ENCODE measurements at places on chromosomes 4 and X.

DNA sequence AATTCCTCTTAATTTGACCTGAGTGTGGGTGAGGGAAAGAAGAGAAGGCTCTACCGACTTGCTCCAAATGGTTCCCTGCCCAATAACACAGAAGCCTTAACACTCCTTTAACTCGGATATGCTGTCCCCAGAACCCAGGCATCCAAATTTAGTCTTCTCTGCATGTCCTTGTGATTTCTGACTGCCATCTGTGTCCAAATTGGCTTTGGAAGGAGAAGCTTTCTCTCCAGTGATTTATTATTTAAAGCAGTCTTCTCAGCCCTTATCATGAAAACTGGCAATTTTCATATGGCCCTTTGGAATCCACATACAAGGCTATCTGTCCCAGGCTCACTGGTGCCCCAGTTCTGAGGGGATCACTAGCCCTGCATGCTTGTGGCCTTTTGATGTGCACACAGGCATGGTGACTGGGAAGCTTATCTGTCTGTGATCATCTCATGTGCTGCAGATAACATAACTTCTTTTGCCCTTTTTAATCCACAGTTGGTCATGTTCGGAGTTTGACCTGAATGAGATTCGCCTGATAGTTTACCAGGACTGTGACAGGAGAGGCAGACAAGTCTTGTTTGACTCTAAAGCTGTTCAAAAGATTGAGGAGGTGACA lies 56.7 kb downstream of the FNIP2 start:
- DNase-seq: no peak

GRCh38 chr4:40307627-40308497 lies 27.3 kb upstream of the CHRNA9 start:
- no peak for DNase-seq

DNA sequence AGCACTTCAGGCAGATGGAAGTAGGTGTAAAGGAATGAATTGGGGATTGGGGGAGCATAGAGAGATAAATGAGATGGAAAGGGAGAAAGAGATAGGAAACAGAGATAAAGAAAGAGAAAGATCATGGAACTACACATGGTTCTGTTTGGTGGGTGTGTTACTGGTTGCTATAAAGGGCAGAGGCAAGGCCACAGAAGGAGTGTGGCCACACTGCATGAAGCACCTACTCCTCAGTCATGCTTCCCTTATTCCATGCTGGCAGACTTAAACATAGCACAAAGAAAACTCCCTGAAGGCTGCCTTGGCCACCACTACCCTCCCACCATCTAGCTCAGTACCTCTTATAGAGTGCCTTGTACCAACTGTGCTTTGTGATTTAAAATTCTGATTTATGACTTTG lies 56.9 kb downstream of the OPHN1 start:
- no peak for DNase-seq

GRCh38 chr4:39614487-39615162 lies 24.0 kb downstream of the SMIM14 start:
- DNase-seq: no peak

DNA sequence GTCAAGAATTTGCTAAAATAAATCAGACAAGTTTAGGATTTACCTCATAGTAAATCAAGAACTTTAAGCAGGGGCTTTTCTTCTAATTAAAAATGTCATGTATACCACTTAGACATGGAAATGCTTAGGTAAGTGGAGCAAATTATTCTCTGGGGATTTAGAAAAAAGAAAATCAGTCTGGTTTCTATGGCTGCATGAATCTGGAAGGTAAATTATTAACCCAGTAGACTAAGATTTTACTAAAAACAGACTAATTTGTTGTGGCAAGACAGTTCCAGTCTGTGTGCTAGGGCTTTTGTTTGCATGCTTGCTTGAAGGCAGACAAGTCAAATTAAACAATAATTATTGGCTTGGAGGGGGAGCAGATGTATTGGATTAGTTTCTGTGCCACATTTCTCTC lies 140.6 kb downstream of the TBL1X start:
- DNase-seq: no peak

- DNase-seq: peak; percentile 47
These were observed 1395.7 kb downstream of the PCDH18 start for GRCh38 chr4:136136601-136137000.

GRCh38 chrX:41730081-41730480 lies 6.1 kb downstream of the GPR82 start:
- no peak for DNase-seq

DNA sequence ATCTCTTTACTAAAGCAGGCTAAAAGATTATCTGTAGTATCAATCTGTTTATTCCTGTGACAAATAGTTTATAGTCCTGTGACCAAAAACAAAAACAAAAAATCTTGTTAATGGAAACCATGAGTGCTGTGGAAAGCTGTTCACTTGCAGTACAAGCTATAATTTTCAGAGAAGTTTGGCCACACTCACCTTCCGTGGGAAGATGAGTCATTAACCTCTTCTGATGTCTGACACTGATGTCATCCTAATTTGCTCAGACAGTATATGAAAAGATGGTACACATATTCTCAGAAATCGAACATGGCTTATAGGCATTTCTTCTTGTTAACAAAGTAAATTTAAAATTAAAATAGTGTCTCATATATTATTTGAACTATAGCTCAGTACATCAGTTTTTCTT lies 19.9 kb upstream of the ENPP6 start:
- DNase-seq: no peak

DNA sequence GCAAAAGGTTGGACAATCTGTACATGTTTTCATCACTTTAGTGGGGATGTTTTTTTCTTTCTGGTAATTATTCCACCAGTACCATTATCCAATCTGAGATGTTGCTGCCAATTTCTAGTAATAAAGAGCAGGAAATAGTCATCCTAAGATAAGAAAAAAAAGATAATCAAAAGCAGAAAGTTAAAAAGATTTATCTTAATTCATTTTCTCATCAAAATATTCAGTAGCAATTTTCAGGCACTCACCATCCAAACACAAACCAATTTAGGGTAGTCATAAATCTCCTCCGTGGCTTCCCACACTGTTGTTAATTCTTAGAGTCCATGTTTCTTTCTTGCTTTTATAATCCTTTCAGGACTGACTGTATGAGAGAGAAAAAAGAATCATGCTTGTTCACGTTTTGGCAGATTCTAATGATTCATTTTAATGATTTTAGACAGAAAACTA lies 263.7 kb upstream of the UGT8 start:
- no peak for DNase-seq

DNA sequence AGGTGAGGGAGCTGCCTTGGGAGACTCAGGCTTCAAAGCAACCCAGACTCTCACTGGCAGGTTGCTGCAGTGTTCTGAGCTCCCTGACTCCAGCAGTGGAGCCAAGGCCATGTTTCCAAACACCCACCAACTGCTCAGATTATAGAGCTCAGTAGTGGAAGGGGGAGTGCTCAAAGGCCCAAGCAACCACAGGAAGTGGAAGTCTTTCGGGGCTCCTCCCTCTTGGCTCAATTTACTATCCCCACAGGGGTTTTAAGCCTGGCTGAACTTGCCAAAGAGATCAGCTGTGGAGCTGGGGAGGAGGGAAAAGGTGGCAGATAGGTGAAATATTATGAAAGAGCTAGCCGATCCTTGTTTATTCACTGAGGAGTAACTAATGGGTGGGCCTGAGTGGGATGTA lies 82.5 kb downstream of the HPRT1 start:
- DNase-seq: peak; percentile 78

- DNase-seq: no peak
These were observed 60.0 kb downstream of the SLC9B1 start for GRCh38 chr4:102959496-102959895.

DNA sequence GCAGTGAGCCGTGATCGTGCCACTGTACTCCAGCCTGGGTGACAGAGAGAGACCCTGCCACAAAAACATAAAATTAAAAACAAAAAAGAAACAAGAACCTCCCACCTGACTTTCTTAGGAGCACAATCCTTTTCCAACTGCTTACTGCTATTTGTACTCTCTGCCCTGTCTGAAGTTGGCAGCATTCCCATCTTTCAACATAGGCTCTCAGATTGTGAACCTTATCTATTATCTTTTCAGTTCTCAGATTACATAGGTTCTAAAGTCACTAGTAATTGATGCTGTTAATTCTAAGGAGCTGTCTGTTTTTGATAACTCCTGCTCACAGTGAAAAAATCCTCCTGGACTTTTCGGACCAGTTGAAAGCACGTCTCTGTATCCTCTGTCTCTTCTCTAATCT lies 812.2 kb upstream of the CT83 start:
- DNase-seq: no peak

GRCh38 chrX:12013211-12013618 lies 125.1 kb upstream of the FRMPD4 start:
- no peak for DNase-seq

- DNase-seq: no peak
These were observed 3.2 kb downstream of the EFNB1 start for GRCh38 chrX:68832101-68832416.

DNA sequence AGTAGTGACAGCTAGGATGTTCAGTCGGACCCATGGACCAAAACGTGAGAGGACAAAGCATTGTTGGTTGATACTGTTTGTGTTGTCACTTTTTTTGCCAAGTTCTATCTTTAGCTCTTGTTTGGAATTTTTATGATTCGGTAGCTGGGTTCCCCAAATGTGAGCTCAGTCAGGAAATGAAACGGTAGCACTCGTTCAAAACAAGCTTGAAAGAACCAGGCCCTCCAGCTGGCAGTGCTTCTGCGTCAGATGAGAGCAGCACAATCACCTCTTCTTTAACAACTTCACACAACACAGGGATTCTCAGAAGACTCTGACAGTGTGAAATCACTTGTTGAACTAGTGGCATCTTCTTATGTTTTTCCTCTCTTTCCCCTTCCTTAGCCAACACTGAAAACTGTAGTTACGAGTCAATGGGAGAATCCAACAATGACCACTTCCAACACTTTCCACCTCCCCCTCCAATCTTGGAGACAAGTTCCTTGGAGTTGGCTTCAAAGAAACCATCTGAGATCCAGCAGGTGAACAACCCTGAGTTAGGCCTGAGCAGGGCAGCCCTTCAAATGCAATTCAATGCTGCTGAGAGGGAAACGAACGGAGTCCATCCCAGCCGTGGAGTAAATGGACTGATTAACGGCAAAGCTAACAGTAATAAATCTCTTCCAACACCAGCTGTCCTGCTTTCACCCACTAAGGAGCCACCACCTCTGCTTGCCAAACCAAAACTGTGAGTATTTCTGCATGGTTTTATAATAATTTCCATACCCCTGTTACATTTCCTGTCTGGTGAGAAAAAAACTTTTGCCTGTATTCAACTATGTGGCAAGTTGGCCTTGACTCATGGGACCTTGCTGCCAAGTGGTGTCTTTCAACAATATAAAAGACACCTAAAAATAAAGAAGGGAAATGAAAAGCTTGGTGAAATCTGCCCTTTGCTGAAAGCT lies 214.6 kb downstream of the PALLD start:
- no peak for DNase-seq

DNA sequence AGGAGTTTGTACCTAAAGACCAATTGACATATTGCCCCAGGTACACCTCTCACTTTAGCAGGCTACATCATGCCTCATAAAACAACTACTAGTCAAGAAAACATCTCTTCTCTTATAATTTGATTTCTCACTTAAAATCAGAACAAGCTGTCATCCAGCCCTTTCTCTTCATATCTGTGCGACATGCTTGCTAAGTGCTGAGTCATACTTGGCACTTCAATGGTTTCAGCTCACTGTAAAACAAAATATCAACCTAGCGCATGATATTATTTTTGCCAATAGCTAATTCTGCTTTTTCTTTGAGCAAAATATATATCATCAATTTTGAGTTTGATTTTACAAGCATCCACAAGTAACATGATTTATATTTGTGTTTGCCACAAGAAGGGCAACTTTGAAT lies 27.9 kb upstream of the FUNDC1 start:
- no peak for DNase-seq

DNA sequence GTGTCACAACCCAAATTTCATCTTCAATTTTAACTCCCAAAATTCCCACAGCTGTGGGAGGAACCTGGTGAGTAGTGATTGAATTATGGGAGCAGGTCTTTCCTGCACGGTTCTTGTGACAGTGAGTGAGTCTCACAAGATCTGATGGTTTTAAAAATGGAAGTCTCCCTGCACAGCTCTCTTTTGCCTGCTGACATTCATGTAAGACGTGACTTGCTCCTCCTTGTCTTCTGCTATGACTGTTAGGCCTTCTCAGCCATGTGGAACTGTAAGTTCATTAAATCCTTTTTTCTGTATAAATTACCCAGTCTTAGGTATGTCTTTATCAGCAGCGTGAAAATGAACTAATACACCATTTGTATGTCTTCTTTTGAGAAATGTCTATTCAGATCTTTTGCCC lies 13.0 kb upstream of the BLTP1 start:
- no peak for DNase-seq

DNA sequence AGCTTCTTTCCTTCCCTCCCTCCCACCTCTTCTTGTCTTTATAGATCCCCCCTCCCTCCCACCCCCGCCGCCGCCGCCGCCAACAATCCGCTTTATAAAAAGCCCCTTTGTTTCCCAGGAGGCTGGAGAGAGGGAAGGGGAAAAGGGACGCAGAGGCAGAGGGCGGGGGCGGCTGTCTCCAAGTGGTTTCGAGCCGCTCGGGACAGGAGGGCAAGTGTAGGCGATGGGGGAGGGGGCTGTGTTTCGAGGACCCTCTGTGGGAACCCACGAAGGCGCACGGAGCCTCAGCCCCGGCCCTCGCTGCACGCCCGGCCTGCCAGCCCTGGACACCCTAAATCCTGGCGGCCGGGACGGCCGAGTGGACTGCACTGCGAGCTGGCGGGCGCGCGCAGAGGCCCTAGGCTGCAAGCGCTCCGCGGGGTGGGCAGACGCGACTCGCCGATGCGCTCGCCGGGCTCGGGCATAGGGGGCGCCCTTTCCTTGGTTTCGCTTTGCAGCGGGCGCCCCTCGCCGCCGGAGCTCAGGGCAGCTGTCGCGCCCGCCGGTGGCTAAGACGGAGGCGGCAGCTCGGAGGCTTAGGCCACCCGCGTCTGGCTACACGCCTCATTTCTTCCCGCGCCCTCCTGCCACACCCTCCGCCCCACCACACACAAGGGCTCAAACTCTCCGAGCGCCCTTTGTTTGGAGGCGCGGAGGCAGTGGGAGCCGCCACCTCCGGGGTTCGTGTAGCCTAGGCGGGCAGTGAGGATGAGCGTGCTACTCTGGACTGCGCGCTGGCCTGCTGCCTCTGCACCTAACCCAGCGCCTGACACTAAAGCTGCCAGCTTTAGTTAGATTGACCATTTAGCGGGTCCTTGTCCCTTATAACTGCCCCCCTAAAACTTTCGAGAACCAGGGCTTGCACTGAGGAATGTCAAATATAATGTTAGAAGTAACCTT lies 2.2 kb downstream of the MAMLD1 start:
- peak; percentile 40 for DNase-seq

GRCh38 chrX:8748855-8749254 lies 16.9 kb upstream of the ANOS1 start:
- DNase-seq: no peak

DNA sequence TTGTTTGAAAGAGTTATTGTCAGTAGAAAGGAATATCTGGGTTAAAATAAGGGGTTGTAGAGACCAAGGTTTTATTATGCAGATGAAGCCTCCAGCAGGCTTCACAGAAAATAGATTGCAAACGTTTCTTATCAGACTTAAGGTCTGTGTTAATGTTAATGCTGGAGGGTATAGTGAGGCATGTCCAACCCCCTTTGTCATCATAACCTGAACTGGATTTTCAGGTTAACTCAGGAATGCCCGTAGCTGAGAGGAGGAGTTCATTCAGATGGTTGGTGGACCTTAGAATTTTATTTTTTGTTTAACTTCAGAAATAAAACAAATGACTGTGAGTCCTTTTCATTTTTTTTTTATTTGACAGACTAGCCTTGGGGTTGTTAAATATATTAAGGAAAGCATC lies 354.1 kb downstream of the GPM6A start:
- DNase-seq: no peak

GRCh38 chr4:80876810-80877209 lies 153.7 kb upstream of the BMP3 start:
- no peak for DNase-seq
